ENCODE measurements at places on chromosomes 7 and 10. TPM values are rescaled to one million over a fixed set of nuclear protein-coding genes. Genes with fewer than 3 reads are reported as not detected.

ITIH5 gene
- not detected for total RNA-seq

DNA sequence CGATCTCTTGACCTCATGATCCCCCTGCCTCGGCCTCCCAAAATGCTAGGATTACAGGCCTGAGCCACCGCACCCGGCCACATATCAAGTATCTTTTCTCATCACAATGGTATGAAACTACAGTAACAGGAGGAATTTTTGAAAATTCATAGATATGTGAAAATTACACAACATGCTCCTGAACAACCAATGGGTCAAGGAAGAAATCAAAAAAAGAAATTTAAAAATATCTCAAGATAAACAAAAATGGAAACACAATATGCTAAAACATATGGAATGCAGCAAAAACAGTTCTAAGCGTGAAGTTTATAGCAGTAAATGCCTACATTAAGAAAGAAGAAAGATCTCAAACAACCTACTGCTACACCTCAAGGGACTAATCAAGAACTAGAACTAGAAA is 59.8 kb upstream of the ADAM12 start:
- DNase-seq: no peak

DNA sequence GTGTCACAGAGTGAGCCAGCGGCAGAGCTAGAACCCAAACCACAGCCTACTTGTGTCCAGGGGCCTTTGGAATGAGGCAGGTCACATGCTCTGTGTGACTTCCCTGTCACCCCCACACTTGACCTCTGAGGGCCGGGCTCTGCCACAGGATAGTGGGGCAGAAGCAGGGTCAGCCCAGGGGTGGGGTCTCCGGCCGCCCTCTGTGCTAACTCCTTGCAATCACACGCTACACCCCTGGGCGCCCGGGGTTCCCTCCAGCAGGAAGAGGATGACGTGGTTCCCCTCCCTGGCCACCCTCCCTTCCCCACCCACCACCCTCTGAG is 19.8 kb downstream of the TECPR1 start:
- no peak for DNase-seq

DNA sequence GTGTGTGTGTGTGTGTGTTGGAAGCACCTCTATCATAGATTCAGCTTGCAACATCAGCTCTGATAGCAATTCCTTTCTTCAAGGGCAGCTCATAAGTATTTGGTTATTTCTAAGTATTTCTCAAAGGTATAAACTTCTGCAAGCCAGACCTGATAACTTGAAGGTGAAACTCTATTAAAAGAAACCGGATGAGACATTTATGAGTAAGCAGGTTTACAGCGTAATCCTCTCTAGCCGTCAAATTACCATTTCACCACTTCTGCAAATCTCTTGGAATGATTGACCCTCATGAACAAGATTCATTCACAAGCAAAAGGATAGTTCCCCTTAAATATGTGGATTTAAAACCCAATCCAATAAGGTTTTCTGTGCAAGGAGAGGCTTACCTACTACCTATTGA is 23.1 kb downstream of the PDE1C start:
- DNase-seq: no peak

DNA sequence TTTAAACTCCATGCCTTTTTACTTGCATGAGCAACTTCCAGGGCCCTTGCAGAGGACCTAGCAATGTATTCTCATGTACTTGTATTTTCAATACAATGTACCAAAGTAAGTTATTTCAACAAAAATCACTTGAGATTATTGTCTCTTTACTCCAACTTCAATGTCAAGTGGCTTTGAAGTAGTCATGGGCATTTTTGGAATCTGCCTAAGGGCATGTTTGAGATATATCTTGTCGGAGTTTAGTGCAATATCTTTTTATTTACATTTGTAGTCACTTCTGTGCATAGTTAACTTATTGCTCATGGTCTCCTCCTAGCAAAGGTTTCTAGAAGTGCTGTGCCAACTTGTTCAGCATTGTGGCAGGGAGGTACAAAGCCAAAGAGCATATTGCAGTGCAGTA is 508.7 kb upstream of the SEMA3D start:
- DNase-seq: no peak

GRCh38 chr7:101518336-101518735 is 110.8 kb downstream of the MYL10 start:
- DNase-seq: no peak
